ENCODE measurements at places on chromosomes 1 and 21.

DNA sequence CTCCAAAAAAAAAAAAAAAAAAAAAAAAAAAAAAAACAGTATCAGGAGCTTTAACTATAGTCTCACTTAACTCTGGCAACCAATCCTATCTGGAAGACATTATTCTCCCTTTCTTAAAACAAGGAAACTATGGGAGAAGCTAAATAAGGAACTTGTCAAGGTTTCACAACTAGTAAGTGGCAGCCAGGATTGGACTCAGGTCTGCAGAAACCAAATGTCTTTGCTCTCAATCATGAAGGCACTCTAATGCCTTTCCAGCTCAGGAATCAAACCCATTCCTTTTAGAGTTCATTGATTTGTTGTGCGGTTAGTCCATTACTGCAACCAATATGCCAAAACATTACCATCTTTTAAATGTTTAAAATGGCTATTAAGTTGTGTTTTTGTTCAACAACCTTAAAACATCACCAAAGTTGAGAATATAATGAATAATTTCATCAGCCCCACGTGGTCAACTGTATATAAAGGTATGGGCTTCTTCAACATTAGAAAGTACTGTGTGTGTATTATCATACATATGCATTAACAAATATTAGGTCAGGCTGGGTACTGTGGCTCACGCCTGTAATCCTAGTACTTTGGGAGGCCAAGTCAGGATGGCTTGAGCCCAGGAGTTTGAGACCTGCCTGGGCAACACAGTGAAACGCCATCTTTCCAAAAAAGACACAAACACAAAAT lies 1.5 kb downstream of the EPRS1 start:
- no peak for DNase-seq

GRCh38 chr21:40613546-40614030 lies 233.4 kb downstream of the DSCAM start:
- DNase-seq = no peak

DNA sequence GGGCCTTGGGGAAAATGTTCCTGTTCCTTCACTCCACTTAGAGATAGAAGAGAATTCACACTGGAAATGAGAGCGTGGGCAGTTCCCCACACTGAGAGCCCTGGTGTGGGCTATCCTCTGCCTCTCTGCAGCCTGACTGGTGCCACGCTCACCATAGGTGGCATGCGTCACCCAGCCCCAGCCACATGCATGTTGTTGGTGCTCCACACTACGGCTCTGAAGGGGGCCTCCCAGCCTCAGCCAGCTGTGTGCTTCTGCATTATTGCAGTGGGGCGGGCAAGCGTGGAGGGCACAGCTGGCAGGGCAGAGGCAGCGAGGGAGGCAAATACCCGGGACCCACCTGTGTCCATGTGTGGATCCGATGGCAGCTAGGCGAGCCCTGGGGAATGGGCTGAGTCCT lies 14.7 kb upstream of the RASSF5 start:
- DNase-seq = no peak

DNA sequence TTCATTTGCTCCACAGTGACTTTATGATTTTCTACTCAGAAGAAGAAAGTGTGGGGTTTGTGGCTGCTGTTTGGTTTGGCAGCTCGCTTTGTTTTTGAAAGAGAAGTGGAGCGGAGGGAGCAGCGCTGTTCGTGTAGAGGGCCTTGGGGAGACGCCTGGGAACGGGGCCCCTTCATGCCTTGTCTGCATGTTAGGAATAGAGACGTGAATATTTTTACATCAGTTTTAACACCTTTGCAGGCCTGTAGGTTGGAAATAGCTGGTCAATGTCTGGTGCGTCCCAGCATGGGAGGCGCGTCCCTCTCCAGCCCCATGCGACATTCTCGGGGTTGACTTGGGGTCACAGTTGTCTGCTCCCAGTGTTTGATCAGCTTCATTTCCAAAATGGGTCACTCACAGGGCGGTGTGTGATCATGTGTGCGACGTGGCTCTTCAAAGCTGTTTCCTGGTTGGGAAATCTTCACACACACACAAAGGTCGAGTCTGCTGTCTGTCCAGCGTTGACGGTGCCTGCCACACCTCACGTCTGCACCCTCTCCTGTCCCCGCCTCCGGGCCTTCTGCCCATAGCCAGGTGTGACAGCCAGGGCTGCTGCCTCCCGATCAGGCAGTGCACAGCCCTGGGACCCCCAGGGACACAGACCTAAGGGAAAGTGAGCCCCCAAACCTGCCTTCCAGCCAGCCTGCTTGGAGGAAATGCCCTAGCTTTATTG lies 149.2 kb downstream of the PSMG1 start:
- no peak for DNase-seq

GRCh38 chr1:213279410-213279809 lies 228.4 kb downstream of the RPS6KC1 start:
- DNase-seq = no peak

- no peak for DNase-seq
Observed at GRCh38 chr1:60904099-60904851, 178.1 kb upstream of the NFIA start.

- no peak for DNase-seq
Observed at GRCh38 chr1:178664278-178664677, 60.8 kb upstream of the RALGPS2 start.

- no peak for DNase-seq
Observed at GRCh38 chr1:206516728-206516990, 9.3 kb downstream of the RASSF5 start.

DNA sequence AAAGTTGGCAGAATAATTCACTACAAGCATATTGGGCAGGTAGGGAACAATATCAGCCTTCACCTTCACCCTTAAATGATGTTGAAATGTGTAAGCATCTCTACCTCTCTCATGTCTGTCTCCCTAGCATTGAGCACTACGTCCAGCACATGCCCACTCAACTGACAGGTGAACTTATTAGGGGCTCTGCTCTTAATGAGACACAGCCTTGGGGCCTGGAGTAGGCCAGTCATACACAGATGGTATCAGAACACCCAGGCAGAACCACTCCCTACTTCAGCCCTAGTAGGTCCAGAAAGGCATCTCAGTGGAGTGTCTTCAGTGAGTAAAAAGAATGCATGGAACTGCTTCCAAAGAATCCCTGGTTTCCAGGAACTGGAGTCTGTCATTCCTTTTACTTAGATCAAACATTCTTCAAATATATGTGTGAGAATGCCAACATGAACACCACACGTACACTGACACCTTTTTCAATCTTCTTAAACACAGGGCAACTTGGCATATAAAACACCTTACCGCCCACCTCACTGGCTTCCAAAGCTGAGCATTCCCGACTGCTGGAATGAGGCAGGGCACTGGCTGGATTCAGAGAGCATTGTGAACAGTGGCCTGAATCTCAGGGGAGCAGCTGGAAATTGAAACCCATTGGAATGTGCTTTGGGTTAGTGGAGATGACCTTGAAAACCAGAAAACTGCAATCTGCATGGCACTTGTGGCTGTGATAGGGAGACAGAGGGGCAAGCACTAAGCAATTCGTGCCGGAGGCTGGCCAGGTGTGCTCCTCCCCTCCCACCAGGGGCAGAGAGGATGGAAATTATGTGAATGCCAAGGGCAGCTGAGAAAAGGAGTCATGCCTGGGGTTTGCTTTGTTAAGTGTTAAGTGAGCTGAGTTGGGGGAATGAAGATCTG lies 24.2 kb upstream of the HSD3B1 start:
- DNase-seq = no peak

DNA sequence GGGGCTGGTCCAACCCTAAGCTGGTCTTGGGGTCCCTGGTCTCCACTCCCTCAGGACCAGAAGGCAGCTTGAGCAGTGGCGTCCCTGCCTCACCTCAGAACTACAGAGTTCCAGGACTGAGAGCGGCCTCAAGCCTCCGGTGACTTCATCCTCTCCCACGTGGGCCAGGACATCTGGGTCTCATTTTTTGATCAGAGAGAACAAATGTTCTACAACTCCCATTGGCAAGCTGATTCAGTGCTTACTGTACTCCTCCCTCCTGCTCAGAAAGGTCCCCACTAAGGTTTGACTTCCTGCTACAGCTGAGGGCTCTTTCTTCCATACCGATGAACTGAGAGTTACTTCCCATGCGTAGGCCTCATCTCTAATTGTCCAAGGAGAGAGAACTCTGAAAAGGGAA lies 78.5 kb downstream of the PLXNA2 start:
- DNase-seq = no peak

DNA sequence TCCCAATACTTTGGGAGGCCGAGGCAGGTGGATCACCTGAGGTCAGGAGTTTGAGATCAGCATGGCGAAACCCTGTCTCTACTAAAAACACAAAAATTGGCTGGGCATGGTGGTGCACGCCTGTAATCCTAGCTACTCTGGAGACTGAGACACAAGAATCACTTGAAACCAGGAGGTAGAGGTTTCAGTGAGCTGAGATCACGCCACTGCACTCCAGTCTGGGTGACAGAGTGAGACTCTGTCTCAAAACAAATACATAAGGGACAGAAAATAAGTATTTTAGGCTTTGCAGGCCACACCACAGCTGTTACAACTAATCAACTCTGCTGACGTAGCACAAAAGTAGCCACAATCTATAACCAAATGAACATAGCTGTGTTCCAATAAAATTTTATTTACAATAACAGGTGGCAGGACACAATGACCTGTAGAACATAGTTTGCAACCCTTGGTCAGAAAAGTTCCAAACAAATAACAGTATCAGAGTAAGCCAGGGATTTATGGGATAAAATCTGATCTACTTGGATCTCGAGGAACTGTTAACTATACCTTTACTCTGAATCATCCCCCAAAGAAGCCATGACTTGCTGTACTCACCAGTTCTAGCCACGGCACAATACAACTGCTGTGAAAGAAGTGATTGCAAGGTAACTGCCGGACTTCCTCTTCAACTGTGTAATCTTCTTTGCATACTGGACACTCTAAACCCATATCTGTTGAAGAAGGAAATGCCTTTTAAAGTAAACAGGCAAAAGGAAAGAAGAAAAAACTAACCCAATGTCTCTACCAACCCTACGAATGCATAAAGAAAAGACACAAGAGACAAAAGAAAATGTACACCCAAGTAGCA lies 28.3 kb downstream of the CD160 start:
- no peak for DNase-seq

- no peak for DNase-seq
Observed at GRCh38 chr1:230157420-230158390, 90.7 kb downstream of the GALNT2 start.

GRCh38 chr1:60998786-60999185 lies 83.6 kb upstream of the NFIA start:
- no peak for DNase-seq

DNA sequence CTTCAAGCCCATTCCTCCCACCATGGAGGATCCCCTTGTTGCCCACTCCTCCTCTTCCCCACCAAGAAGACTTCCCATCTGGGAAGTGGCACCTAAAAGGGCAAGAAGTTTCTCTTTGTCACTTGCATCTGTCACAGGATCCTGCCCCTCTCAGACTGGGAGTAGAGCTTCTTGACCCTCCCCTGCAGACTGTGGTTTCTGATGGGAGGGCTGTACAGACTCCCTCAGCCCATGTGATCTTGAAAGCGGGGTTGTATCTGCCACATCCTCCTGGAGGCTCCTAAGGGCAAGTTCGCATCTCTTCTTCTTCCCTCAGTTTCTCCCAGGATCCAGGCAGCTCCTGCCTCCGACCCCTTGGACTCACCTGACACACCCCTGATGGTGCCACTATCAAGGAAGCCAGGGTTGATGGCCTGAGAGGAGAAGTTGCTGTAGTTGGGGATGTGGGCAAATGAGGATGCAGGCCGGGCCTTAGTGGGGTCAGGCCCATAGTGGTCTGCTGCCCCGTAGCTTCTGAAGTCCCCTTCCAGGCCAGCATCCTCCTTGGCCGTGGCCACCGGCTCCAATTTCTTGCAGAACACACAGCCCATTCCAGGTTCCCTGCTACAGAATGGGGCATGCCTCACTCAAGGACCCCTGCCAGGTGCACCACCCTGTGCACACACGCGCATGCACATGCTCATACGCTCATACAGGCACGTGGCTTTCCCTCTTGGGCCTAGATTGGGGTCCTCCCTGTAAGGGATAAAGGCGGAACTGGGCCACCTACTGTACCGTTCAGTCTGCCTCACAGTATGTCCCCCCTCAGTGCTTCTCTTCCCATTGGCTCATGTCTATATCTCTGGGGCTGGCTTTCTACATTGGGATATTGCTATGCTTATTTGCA lies 11.4 kb downstream of the FGR start:
- DNase-seq = no peak

GRCh38 chr1:169527451-169528214 lies 41.9 kb upstream of the SLC19A2 start:
- no peak for DNase-seq

GRCh38 chr1:182415789-182416188 lies 15.3 kb upstream of the TEDDM1 start:
- DNase-seq = no peak

DNA sequence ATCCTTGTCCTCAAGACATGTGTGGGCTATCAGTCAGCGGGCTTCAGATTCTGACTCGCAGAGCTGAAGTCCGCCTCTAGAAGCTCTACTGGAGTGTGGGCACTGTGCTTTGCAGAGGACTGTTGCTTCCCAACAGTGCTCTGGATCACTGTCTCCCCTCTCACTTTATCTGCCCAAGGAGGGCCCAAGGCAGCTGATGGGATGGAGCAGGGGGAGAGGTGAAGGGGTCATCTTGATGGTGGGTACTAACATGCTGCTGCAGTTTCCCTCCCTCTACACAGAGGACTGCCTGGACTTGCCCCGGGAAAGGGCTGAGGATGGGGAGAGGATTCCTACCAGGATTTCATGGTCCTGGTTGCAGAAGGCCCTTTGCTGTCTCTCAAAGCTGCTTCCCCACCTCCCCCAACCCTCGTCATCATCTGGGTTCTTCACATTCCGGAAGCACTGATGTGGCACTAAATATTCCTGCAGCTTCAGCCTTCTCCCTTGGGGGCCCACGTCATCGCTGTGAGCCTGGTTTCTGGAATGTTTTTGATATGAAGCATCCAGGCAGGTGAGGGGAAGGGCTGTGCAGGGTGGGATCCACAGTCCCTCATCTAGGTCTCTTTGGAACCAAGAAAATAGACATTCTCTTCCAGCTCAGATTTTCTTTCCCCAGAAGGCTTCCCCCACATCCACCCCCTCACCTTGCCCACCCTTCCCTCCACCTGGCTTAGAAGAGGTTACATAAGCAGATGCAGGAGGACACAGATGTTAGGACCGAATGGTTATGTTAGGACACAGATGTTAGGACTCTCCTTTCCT lies 23.2 kb downstream of the NUAK2 start:
- peak; percentile 91 for DNase-seq

- DNase-seq = no peak
Observed at GRCh38 chr1:230292689-230293389, 133.3 kb downstream of the PGBD5 start.

DNA sequence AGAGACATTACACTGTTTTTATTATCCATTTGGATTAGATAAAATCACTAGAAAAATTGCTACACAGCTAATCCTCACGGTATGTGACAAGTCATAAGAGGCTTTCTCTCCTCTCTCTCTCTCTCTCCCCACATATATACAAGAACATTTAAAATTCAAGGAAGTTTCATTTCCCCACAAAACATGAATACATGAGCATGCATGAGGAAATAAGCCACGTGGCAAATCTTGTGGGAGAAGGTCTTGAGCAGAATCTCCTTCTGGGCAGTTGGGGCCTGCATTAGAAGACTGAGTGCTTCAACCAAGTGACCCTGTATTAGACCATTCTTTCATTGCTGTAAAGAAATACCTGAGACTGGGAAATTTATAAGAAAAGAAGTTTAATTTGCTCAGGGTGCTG lies 1313.1 kb downstream of the MRPL39 start:
- no peak for DNase-seq

Measured in HCEC 1CT (cell line).